ENCODE measurements at places on chromosomes 5 and 9.

DNA sequence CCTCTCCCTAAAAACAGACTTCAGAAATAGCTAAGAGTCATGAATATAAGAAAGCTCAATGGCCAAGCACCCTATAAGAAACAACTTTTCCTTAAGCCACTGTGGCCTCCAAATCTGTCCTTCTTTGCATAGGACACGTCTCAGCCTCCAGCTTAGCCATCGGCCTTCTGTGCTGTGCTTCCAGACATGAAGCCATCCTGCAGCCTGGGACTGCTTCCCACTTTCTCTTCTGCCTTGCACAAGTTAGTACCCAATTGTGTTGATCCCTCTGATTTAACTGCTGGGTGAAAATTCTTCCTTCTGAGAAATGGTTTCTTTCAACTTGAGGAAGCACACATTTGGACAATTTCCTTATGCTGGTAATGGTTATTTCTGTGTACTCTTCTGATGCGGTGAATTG is 334.7 kb downstream of the MARCHF11 start:
- no peak for DNase-seq

DNA sequence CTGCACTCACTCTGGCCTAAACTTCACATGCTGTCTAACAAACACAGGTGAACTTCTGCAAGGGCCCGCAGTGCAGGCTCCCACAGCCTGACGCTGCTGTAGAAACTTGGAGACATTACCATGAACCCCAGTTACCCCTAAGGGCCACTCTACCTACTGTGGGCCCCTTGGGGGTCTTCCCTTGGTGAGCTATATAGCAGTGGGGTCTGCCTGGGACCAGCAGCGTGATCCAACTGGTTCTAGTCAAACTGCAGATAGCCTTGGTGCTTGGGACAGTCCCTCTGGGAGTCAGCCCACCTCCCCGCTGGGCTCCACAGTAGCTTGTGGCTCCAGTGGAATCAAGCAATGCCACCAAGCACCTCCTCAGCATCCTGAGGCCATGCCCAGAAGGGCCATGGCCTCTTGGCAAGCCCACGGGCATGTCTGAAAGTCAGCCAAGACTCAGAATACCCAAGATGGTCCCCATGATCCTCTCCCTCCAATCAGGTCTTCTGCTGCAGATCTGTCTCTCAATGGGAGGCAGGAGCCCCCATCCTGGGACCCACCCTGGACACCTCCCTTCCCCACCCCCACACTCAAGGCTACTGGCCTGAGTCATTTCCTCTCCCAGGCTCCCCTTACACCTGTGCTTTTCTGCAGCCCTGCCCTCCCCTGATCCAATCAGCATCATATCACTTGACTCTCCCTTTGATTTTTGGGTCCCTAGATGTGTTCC is 230.0 kb upstream of the IRX1 start:
- DNase-seq, result no peak

- no peak for DNase-seq
Measured at GRCh38 chr5:57258052-57258451, 84.2 kb downstream of the GPBP1 start.

DNA sequence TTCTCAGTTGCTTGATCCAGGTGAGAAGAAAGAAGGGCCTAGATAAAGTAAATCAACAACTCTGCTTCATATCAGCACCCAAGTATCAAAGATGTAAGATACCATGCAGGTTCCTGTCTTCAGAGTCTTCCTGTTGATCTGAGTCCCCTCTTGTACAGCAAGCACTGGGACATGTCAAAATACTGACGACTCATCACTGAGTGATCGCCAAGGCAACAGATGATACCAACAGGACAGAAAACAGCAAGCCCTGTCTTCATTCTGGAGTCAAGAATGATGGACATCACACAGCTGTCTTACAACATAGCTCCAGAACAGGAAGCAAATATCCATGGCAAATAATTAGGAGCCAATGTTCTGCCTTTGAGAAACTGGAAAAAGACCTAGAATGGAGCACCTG is 83.7 kb downstream of the TARS1 start:
- DNase-seq, result no peak

DNA sequence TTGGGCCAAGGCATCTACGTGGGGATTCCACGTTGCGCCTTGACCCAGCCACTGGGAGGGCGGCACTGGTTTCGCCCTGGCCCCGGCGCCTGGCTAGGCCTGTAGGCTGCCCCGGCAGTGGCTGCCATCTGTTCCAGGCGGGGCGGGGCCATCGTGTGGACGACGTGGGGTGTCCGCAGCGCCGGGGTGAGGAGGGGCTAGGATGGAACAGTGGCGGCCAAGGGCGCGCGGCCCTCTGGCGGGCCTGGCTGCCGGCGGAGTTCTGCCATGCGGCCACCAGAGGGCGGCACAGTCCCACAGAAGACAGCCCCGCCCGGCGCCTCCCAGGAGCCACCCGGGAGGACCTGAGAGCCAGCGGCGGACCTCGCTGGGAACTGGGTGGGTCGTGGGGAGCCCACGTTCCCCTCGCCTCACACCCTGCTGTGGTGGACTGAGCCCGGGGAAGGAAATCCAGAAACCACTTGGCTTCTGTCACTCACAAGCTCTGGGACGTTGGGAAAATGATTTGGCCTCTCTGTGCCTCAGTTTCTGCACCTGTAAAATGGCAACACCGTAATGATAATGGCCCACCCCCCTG is 22.6 kb upstream of the RAPGEF1 start:
- no peak for DNase-seq

GRCh38 chr5:143717400-143717799 is 94.6 kb upstream of the HMHB1 start:
- DNase-seq, result no peak
